ENCODE measurements at places on chromosomes 6 and 20.

GRCh38 chr6:169724494-169725124 lies at the start of gene PHF10:
Gene PHF10 (minus strand): TSS chr6:169724500. CDS start chr6:169723931, 569 bp downstream.
- no peak for DNase-seq

GRCh38 chr6:117605169-117605826 lies 3.0 kb upstream of the GOPC start:
- DNase-seq = peak; percentile 76

DNA sequence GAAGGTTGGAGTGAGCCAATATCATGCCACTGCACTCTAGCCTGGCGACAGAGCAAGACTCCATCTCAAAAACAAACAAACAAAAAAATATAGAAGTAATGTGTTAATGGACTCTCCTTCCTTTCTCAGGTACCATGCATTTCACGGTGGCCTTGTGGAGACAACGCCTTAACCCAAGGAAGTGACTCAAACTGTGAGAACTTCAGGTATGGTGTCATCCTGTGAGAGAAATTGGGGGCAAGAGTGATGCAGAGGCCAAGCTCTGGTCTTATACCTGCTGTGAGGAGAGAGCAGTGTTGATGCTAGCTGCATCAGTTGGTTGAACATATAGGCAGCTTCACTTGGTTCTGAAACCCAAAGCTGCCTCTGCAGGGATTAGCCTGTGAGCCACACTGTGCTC lies 6.2 kb downstream of the ITCH start:
- no peak for DNase-seq

DNA sequence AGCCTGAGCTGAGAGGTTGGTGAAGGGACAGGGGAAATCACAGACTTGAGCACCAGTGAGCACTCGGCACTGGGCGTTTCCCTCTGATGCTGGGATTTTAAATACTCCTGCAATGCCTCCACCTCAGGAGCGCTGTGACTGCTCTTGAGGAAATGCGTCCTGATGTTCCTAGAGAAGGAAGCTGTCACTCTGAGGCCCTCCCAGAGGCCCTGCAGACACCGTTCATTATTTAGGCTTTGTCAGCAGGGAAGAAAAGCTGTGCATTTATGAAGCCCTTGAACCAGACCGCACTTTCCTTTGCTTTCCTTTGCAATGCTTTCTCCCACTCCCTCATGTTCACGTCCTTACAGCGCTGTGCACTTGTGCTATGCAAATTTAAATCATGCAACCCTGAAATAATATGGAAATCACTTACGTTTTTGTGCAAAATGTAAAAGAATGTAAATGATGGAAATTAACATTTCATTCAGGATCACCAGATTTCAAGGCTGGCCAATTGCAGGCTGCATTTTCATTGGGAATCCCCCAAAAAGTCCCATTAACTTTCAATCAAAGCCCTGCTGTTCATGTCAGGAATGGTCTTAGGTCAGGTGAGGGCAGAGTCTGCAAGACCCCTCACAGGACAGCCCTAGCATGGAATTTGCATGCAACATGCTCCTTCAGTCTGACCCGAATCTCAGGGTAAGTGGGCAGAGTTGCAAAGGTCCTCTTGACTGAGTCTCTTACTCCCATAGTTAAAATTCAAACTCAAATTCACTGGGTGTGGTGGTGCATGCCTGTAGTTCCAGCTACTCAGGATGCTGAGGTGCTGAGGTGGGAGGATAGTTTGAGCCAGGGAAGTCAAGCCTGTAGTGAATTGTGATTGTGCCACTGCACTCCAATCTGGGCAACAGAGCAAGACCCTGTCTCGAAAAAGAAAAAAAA lies 45.8 kb upstream of the SYNDIG1 start:
- DNase-seq = no peak

DNA sequence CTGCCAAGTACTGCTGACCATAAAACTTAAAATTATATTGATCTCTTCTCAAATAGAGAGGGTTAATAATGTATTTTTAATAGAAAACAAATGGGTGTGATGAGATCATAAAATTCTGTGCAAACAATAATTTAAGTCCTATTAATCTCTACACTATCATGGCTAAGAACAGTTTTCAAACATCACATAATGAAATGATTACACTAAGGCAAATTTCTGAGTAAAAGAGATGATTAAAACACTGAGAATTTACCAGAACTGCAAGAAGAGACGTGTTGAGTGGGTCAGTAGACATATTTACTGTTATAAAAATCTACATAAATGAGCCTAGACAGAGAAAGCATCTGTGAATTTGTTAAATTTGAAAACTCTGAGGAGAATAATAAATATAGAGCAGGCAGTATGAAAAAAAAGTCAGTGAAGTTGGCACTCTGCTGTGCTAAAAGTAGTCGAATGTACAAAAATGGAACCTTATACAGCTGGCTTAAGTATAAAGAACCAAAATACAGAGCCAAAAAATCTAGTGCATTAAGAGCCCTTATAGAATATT lies 302.6 kb upstream of the MANEA start:
- DNase-seq = no peak

- DNase-seq = no peak
Observed at GRCh38 chr20:43287637-43288036, 97.9 kb upstream of the PTPRT start.

DNA sequence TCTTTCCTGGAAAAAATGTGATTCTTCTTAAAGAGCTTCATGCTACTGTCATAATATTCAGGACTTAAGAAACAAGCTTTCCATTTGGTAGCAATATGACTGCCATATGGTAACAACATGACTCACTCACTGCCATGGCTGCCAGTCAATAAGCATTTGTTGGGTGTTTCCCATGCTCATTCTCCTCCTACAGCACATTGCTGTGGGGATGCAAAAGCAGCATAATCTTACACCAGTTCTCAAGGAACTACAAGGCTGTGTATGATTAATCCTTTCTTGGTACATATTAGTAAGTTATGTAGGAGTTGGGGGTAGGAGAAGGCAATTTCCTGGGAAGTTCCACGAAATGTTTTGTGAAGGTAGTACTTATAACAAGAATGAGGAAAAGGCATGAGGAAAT lies 76.7 kb downstream of the CEP162 start:
- DNase-seq = peak; percentile 39

DNA sequence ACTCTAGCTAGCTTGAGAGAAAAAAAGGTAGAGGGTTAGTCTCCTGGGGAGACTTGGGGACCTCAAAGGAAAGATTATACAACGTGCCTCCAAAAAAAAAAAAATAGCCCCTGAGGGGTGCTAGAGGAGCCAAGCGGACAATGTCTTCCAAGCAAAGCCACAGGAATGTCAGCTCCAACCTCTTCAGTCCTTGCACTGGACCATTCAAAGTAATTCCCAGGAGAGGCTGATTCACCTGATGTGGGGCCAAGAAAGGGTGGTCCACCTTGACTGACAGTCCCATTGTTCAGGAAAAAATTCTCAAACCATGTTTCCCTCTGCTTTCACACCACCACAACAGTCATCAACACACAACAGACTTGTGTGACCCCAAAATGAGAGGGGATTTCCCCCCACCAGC lies 30.7 kb downstream of the ASIP start:
- peak; percentile 59 for DNase-seq

DNA sequence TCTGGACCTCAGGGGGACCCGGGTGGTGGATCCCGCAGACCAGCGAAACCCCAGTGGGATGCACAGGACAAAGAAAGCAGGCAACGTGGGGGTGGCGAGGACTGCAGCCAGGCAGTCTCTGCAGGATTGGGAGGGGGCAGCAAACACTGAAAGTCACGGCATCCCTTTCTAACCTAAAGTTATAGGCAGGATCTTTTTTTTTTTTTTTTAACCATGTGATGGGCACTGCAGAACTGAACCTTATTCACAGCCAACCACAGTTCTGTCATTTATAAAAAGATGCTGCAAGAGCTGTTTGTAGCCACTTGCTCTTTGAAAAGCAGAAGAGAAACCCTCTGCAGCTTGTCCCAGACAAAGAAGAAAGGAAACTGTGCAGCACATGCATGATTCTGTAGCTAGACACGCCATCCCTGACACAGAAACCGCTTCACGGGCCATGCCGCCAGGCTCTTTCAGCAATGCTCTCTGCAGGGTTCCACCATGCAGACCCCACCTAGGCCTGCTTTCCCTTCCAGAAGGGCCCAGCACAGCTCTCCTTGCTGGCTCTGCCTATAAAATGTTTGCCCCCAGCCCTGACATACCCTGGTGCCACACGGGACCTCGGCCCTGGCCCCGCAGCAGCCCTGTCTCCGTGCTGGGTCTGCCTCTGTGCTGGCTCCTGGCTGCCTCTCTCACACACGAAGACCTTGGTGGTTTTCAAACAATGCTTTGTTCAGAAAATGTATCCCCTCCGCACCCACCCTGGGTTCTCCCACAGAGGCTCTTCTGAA lies 70.8 kb downstream of the PYGB start:
- DNase-seq = no peak

DNA sequence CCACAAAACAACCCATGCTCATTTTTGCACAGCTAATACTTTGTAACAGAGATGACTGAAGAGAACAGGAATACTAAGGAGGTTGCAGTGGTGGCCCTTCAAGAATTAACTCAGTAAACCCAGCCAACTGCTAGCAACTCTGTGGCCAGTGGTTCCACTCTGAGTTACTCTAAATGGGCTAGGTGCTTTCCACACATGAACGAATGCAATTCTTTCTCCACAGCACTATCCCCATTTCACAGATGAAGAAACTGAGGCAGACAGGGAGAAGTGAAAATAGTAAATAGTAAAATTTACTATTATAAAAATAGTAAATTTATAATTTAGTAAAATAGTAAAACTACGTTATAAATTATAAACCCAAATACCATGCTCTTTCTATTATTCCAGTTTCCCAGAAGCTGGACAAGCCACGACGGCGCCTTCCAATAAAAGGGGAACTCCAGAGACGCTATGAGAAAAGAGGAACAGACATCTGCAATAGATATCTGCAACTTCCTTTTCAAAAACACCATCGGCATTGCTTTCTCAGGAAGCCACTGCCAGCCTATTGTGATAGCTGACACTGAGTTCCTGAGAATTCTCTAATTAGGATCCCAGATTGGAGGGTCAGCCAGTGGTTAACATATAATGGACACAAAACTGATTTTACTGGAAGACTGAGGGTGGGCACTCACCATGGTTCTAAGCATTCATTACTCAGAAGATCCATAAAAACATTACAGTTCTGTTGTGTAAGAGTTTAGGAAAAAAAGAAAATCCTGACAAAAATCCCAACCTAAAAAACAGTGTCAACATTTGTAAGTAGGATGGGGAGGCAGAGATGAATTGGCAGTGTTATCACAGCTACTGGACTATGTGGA lies 16.2 kb downstream of the FKBP1A start:
- DNase-seq = no peak

GRCh38 chr6:52328303-52328662 lies 33.7 kb upstream of the PAQR8 start:
- peak; percentile 21 for DNase-seq

- no peak for DNase-seq
Observed at GRCh38 chr6:167573461-167574215, 248.8 kb downstream of the TTLL2 start.

GRCh38 chr6:101527467-101527866 lies 134.0 kb downstream of the GRIK2 start:
- DNase-seq = no peak

GRCh38 chr6:30612687-30613248 lies 4.3 kb downstream of the PPP1R10 start:
- peak; percentile 80 for DNase-seq

DNA sequence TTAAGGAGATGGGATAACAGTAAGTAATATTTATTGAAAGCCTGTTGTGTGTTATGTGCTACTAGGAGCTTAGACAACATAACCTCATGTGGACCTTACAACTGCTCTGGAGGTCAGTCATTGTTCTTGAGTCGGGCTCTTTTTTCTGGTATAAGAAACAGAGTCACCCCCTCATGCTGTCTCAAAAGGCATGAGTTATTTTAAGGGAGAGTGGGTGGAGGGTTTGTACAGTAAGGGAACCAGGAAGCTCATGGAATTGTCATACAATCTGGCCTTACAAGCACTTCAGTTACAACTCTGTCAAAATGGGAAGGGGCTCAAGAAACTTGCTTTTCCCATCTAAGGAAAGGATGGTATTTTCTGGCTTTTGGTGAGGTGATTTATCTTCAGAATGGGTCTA lies 16.5 kb upstream of the DSE start:
- DNase-seq = no peak

DNA sequence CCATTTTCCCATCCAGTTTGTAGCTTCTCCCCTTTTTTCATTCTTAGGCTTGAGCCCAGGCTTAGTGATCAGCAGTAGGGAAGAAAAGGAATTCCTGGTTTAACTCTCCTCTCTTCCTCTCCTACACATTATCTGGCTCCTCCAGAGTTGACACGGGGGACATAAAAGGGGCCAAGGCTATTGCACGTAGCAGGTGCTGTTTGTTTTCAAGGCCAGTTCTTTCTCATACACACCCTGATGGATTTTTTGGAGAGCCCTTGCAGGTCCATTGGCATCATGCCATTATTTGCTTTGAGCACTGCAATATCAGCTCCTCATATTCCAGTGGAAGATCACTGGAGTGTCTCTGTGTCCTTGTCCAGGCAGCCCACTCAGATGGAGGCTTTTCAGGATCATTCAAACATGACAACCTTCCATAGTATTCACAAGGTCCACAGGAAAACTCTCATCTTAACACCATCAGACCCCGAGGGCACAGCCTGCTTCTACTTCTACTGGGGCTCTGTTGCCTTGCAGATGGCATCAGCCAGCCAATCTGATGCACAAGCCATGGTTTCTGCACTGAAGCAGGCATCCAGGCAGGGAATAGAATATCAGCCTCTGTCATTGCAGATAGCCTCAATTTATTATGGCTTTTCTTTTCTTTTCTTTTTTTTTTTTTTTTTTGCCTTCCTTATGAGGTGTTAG lies 18.8 kb downstream of the PLCB4 start:
- no peak for DNase-seq

DNA sequence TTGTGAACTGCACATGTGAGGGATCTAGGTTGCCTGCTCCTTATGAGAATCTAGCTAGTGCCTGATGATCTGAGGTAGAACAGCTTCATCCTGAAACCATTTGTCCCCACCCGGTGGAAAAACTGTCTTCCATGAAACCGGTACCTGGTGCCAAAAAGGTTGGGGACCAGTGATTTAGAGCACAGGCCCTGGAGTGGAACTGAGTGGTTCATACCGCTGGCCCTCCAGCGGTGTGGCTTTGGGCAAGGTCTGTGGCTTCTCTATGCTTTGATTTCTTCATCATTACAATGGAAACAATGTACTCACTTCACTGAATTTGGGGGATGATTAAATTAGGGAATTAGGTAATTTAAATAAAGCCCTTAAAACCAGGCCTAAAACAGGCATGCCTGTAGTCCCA lies 36.3 kb downstream of the CD164 start:
- DNase-seq = no peak
